ENCODE measurements at places on chromosomes 16 and 17.
A peak's percentile ranks its signal among the peaks of the same experiment; 100 is the strongest.

GRCh38 chr16:4852221-4852872, 5.1 kb downstream of the UBN1 start:
- no peak for DNase-seq

DNA sequence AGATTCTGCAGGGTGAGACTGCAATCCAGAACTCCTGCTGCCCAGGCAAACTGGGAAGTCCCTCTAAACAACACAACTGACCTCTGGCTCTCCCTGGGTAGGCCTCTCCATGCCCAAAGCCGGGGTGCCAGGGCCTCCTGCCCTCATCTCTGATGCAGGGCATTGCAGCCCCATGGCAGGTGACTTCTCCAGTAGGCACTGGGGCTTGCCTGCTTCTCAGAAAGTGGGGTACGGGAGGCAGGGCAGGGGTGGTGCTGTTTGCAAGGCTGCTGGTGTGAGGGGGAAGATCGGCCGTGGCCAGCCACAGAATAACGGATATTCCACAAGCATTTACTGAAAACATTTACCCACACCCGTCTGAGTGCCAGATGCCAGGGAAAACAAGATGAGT, 4.1 kb upstream of the GPRC5C start:
- DNase-seq = no peak

GRCh38 chr17:76943781-76944213, 75.6 kb downstream of the MGAT5B start:
- no peak for DNase-seq

- no peak for DNase-seq
These were observed 51.4 kb upstream of the SLC25A19 start for GRCh38 chr17:75340631-75341030.

- DNase-seq = no peak
These were observed 249.9 kb upstream of the MON1B start for GRCh38 chr16:76941113-76941512.

DNA sequence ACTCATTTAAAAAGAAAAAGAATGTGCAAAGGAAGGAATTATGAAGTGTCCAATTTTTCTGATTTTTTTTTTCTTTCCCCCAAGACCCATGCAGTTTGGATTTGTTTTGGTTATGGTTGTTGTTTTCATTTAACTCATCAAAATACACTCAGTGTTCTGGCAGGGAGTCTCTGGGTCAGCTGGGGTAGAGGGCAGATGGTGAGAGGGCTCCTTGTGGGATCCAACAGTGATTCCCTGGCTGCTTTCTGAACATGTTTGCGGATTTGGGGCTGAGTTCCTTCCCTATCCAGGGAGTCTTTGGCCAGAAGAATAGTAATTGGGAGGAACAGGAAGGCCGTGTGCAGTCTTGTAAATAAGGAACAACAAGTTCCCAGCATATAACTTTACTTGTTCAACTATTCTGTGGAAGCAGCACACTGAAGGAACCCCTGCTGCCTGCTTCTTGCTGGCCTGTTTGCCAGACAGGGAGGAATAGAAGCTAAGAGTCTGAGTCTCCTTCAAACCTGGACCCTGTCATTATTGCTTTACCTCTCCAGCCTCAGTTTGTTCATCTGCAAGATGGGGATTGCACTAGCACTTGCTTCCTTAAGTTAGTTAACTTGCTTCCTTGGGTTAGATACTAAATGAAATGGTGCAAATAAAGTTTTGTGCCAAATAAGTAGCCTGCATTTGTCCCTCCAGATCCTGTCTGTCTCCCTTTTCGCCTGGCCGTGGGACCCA, 32.1 kb downstream of the C17orf67 start:
- DNase-seq = no peak

DNA sequence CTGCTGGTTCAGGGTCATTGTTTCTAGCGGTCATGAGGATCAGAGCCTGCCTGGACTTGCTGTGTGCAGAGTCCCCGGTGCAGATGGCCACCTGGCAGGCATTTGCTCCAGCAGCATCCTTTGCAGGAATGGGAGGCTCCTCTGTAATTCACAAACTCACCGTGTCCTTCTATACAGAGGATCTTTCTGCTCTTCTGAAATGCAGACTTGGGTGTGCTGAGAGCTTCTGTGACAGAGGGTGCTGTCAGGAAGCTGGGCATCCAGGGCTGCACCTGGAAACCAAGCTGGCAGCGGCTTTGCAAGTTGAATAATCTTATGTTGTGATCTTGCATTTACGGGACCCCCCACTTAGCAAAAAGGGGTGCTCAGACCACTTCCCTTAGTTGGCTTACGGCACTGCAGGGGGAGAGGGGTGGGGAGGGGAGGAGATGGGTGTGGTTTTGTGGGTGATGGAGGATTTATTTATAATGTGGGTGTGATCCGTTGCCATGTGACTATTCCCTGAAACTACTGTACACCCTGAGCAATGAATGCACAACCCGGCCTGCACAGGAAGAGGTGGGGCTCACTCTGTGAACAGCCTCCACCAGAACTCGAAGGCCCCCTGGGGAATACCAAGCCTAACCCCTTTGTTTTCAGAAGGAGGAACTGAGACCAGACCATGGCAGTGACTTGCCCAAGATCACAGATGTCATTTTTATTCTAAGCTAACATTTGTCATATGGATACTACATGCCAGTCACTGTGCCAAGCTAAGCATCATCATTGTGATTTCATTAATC, 178.3 kb downstream of the PRKCB start:
- peak; percentile 26 for DNase-seq

DNA sequence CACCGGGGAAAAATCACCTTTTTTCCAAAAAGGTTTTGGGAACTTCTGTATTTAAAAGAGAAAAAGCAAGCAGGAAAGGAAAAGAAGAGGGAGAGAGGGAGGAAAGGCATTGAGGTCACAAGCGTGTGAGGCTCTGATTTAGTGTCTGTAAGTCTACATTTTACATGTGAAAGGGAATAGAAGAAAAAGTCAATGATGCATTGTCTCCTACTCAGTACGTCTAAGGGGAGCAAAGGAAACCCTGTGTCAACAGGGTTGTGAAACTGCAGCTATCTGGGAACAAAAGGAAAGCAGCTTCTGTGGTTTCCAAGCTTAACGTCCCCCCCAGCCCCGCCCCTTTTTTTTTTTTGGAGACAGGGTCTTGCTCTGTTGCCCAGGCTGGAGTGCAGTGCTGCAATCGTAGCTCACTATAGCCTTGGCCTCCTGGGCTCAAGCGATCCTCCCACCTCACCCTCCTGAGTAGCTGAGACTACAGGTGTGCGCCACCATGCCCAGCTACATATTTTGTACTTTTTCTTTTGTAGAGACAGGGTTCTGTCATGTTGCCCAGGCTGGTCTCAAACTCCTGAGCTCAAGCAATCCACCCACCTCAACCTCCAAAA, 1.8 kb upstream of the CDC42EP4 start:
- no peak for DNase-seq

DNA sequence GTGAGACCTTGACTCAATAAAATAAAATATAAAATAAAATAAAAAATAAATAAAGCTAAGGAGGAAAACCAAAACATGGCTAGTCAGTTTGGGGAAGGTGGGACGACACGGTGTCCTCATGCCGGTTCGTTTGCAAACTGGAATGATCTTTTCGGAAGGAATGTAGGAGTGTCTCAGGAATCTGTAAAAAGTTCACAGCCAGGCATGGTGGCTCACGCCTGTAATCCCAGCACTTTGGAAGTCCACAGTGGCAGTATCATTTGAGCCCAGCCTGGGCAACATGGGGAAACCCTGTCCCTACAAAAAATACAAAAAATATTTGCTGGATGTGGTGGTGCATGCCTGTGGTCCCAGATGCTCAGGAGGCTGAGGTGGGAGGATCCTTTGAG, 14.7 kb upstream of the RPTOR start:
- no peak for DNase-seq

DNA sequence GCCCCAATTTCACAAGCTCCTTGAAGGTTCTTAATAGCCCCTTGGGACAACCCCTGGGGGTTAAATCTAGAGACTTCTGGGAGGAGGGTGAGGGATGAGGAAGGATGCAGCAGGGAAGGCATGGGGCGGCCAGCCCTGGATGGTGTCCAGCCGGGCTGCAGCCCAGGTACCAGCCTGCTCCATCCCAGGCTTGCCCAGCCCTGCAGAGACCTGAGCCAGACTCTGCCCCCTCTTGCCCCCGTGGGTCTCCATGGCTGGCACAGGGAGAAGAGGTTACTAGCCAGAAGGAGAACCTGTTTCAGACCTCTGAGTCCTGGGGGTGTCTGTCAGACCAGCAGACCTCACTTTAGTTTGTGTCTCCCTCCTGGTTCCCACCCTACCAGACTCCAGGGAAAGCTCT, 8.5 kb downstream of the NHERF1 start:
- DNase-seq = no peak

GRCh38 chr17:17206124-17206912, at the start of gene PLD6:
TSS of gene PLD6 (minus strand) at chr17:17206333. CDS start at chr17:17206286, 47 bp downstream.
- peak; percentile 90 for DNase-seq

GRCh38 chr16:50674831-50675230, 6.3 kb downstream of the SNX20 start:
- DNase-seq = no peak

- no peak for DNase-seq
These were observed 9.9 kb downstream of the ZFP90 start for GRCh38 chr16:68548947-68549346.

DNA sequence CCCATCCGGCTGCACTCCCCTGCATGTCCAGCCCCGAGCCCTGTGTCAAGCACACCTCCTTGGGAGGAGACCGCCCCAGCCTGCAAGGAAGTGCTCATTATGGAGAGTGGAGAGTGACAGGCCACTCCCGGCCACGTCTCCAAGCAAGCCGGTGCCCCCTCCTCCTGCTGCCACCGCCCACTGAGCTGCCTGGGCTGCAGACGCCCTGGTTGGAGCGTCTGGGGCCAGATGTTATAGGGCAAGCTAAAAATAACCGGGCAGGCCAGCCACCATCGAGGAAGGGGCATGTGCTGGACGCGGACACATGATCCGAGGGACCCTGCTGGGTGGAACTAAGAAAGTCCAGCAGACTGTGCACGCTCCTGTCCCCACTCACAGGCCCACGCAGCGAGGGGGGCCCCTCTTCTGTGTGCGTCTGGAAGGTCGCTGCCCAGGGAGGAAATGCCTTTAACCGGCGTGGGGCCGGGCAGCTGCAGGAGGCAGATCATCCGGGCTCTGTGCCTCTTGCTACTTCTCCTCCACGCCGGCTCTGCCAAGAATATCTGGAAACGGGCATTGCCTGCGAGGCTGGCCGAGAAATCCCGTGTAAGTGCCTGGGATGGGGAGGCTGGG, at the start of gene WFDC1:
Gene WFDC1, plus strand, starts transcription at position 348 of the 612 bp plus-strand sequence. Its CDS starts 94 bp downstream, at position 442.
- DNase-seq = no peak

- DNase-seq = no peak
These were observed 10.6 kb upstream of the ENGASE start for GRCh38 chr17:79064026-79064425.

DNA sequence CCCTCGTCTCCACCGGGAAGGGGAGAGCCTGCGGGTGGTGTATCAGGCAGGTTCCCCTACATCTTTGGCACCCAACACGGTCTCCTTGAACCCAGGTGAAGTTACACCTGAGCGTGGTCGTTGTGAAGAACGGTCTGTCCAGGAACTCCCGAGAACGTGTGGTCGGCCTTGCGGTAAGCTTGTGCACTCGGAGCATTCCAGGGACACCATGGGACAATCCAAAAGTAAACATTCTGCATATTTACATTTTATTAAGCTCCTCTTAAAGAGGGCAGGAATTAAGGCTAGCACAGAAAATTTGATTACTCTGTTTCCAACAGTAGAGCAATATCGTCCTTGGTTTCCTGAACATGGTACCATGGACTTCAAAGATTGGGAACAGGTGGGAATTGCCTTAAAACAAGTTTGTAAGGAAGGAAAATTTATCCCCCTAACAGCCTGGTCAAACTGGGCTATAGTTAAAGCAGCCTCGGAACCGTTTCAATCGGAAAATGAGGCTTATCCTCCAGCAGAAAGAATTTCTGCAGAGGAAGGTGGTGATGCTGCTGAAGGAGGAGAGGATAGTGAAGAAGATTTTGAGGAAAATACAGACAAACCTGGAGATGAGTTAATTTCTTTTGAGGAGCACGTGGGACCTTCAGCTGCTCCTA, 18.2 kb downstream of the ALOX15B start:
- DNase-seq = no peak

GRCh38 chr16:73093146-73094144, 45.5 kb upstream of the ZFHX3 start:
- DNase-seq = no peak

DNA sequence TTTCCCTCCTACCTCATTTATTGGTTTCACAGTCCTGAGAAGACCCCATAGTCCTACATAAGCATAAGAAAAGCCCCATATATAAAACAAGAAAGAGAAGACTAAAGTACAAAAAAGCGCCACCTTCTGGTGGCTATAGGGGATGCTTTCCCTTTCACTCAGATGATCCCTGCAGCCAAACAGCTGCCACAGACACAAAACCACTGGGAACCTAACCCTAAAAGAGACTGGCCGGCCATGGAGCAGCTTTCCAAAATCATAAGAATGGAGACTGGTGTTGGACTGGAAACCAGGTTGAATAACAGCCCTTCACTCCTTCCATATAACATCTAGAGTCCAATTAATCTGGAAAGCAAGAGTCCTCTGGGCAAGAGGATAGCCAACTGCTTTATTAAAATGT, 11.4 kb downstream of the DYNC1LI2 start:
- DNase-seq = peak; percentile 52

GRCh38 chr16:5323284-5324141, 225.9 kb upstream of the EEF2KMT start:
- DNase-seq = no peak

- DNase-seq = no peak
These were observed 6.4 kb downstream of the CIAO3 start for GRCh38 chr16:734208-734980.

DNA sequence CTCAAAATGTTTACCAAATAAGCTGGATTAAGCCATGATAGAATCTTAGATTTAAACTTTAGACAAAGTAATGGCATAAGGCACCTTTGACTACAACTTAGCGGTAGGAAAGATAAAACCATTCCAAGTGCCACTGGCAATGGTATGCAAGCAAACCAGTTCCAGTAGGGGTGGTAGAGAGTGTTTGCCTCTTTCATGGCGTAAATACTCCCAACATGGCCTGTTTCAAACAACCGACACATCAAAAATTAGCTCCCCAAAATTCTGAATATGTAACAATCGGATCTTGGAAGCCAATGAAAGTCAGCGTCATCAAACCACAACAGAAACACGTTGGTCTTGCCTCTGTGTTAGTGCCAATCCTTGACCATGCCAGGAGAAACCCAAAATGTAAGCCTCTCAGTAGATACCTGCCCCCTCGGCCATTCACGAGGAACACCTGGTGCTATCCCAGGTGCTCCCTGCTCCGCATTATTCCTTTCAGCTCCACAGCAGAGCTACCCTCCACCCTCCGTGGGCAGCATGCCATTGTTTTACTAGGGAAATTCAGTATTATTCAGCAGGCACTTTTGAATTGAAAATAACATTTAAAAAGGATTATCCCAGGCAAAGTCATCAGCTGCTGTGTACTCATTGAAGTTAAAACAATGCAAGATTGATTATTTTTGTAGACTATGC, 307.8 kb upstream of the CDH11 start:
- no peak for DNase-seq

GRCh38 chr16:77246150-77246549, 46.9 kb downstream of the SYCE1L start:
- no peak for DNase-seq

- no peak for DNase-seq
These were observed 40.4 kb downstream of the TMEM11 start for GRCh38 chr17:21173543-21173942.
